ENCODE measurements at places on chromosomes 13 and 19. TPM values are rescaled to one million over a fixed set of nuclear protein-coding genes. Genes with fewer than 3 reads are reported as not detected.

GRCh38 chr19:48987323-48987722, 5.8 kb downstream of the GYS1 start:
- no peak for DNase-seq

The KRTDAP gene
- total RNA-seq = not detected

GRCh38 chr19:44925114-44925891, 10.9 kb downstream of the APOC1 start:
- peak; percentile 98 for DNase-seq

The LHB gene
- not detected for total RNA-seq

The ARHGAP33 gene
- 3.6 TPM for total RNA-seq

DNA sequence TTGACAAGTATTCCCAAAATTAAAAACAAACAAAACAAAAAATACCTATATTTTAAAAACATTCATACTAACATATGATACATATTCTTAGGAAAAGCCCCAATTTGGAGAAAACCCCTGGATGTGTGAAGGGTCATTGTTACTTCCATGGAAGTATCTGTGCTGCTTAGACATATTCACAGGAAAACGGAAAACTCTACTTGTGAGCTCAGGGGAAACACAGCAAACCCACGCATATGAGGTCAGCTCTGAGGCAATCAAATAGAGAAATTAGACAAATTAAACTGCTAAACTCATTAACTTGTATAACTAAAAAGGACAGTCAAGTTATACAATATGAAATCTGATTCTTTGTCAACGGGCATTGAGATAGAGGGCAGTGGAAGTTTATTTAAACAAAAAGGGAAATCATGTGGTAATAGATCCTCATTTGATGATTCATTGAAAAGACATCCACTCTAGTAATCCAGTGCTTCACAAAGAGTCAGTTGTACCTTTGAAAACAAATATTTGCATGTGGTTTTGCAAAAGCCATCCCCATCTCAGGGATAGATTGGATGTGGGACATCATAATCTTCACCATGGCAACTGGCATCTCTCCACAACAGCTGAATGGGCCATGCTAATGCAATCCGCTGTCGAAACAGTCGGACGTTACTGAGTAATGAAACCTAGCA, 423.4 kb downstream of the ITGBL1 start:
- peak; percentile 79 for DNase-seq

- no peak for DNase-seq
These were observed 457.6 kb downstream of the KLF12 start for GRCh38 chr13:73676550-73677047.

DNA sequence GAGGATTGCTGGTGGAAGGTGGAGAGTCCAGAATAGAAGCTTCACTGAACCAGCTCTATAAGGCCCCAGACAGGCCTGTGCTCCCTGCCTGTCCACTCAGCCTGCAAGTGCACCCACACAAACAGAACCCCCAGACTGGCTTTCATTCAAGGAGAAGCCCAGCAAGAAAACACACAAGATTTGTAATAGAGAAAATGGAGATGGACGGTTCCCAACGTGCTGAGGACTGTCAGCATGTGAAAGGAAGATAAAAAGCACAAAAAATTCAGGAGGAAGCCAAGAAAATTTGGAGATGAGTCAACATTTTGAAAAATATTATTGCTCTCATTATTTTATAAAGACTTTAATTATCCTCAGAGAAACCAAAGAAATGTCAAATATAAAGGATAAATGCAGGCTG, 218.2 kb upstream of the SLC10A2 start:
- DNase-seq = no peak

DNA sequence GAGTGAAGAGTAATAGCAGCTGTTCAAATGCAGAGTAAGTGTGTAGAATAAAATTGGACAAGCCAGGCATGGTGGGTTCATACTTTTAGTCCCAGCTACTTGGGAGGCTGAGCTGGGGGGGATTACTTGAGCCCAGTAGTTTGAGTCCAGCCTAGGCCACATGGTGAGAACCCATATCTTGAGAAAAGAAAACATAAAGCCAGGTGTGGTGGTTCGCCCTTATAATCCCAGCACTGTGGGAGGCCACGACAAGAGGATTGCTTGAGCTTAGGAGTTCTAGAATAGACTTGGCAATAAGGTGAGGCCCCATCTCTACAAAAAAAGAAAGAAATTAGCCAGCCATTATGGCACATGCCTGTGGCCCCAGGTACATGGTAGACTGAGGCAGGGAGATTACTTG, 1241.1 kb downstream of the UQCRFS1 start:
- DNase-seq = no peak

The CLEC17A gene
- not detected for total RNA-seq

GRCh38 chr13:22243469-22244163, 572.7 kb downstream of the FGF9 start:
- DNase-seq = no peak

- no peak for DNase-seq
These were observed 27.3 kb downstream of the LRFN3 start for GRCh38 chr19:35963514-35963913.

- DNase-seq = peak; percentile 98
These were observed 1.8 kb upstream of the ANGPTL4 start for GRCh38 chr19:8361921-8362793.

DNA sequence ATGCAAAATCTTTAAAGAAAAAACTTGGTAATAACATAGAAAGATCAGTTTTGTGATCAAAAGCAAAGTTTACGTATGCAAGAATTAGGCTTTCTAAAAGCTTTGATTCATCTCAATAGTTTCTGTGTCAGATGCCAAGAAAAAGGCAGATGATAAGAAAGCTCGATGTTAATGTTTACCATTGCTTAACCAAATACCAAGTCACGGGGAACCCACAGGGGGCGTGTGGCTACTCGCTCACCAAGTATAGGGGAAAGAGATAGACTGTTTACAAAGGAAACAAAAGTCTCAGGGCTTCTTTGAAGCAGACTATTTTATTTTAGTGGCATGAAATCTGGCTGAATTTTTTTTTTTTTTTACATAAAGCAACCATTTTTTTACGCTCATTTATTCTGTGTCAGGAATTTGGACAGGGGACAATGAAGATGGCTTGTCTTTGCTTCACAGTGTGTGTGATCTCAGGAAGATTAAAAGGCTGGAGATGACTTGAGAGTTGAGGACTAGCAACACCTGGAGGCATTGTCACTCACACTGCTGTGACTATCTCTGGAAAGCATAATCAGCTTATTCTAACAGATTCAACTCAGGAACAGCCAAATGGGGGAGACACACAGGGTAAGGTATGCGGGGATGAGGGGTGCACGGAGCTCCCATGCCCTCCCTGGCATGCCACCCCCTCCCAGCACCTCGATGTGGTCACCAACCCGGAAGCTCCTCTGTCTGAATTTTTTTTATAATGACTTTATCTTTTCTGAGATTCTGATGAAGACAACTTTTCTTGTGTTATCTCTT, 24.9 kb downstream of the RCBTB1 start:
- peak; percentile 64 for DNase-seq

The DACT3 gene
- total RNA-seq = 1.2 TPM

The KLF1 gene
- total RNA-seq = 0.35 TPM

DNA sequence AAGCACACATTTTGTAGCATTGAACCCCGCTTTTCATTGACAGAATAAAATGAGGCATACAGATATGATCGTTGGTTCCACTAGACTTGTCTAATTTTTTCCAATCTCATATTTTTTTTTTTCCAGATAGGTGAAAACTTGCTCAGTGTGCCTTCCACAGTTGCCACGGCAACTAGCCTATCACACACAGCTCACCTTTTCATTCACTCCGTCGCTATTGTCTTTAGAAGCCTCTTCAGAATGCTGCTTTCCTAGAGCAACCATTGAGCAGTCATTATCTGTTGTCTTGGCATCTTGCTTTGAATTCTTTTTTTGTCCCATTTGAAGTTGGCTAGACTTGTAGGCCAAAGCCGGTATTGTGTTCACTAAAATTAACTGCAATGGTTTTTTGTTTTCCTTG, 37.7 kb upstream of the ESD start:
- DNase-seq = no peak

GRCh38 chr13:111597618-111598017, 277.2 kb downstream of the TEX29 start:
- DNase-seq = peak; percentile 27

DNA sequence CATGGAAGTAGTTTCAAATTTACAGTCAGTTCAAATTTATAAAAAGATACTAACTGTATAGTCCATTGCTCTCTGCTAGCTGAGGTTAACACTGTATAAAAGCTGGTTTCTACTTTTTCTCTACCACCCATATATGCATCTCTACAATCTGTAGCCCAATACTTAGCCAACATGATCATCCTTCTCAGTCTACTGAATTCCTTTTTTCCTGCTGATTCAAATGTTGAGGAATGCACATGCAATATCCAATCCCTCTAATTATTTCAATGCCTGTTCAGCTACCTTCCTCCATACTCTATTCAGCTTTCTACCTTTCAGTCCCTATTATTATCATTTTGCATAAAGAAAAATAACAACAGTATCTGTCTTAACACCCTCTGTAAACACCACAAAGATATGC, 15.6 kb downstream of the KPNA3 start:
- DNase-seq = no peak

- DNase-seq = no peak
These were observed 222.0 kb downstream of the PCDH9 start for GRCh38 chr13:67008075-67008668.

GRCh38 chr19:22545751-22546150, 88.4 kb upstream of the ZNF492 start:
- peak; percentile 53 for DNase-seq

- DNase-seq = no peak
These were observed 7.5 kb upstream of the LIN7B start for GRCh38 chr19:49106648-49107135.

- no peak for DNase-seq
These were observed 5.9 kb upstream of the DIRAS1 start for GRCh38 chr19:2726904-2727639.

The SLC7A9 gene
- 11.4 TPM for total RNA-seq

- no peak for DNase-seq
These were observed 33.0 kb downstream of the OLFM2 start for GRCh38 chr19:9903336-9903735.

GRCh38 chr19:34574704-34575103, 93.1 kb downstream of the WTIP start:
- no peak for DNase-seq

GRCh38 chr19:34269968-34270621, 15.7 kb downstream of the GARRE1 start:
- DNase-seq = peak; percentile 52

Data from left lobe of liver (tissue), 2 donors.